ENCODE measurements at places on chromosomes 3 and 15.

DNA sequence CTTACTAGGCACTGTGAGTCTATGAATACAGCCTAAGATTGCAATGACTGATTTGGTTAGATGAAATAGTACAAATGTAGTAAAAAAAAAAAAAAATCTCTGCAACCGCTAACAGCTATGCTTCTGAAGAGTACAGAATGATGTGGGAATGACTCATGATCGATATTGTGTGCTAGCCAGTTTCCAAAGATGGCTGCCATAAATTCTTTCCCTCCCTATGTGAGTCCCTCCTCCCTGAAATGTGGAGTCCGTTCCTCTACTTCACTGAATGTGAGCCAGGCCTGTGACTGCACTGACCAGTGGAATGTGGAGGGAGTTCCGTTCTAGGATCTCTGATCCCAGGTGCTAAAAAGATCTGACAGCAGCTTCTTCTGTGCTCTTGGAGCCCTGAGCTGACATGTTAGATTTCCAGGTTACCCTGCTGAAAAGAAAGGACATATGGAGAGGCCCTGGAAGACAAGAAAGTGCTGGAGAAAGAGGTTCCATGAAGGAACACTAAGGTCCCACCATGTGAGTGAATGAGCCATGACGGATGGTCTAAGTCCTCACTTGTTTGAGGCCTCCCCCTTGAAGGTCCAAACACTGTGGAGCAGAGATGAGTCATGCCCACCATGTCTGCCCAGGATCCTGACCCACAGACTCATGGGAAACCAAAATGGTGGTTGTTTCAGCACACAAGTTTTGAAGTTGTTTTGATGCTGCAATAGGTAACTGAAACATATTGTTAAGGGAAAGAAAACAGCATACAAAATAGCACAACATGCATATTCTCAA lies 46.3 kb downstream of the DGKG start:
- DNase-seq = no peak

DNA sequence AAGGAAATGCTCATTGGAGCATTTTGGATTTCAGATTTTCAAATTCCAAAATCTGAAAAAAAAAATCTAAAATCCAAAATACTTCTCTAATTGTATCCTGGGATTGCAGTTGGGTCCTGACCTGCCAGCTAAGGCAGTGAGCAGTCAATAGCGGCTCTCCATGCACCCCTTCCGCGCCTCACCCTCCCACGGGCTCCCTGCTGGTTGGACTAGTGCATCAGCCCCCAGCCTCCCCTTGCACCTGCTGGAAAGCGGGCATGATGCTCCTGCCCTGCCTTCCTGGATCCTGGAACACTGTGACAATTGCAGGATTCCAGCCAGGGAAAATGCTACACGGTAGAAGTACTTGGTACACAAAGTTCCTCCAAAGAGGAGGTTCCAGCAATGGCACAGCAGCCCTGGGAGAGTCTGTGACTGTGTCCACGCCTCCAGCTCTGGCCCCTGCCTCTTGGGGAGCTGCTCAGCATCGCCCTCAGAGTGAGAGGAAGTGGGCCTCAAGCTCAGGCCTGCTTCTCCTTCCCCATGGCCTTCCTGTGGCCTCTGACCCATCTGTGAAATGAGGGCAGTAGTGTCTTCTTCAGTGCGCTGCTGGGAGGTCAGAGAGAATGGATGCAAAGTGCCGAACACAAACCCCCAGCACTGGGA lies 39.5 kb upstream of the CHRNB4 start:
- DNase-seq = no peak

DNA sequence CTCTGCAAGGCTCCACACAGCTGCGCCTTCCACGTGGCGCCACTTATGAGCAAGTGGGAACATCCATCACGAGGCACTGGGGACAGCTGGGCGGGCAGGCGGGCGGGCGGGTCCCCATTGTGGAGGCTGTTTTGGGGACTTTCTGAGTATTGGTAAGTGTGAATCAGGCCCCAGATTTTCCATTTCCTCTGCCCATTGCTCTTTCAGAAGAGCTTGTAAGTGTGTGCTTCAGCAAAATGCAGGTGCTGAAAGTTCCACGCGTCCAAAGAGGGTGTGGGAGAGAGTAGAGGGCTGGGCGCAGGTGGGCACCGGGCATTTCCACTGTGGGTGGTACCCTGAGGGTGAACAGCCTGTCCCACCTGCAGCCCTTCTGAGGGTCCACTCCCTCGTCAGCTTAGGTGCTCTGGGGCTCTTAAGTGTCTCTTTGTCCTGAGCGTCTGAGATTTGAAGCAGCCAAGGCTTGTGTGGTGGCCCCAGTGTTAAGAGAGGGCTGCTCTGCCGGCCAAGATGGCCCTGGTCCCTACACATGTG lies 177.1 kb downstream of the RPLP1 start:
- no peak for DNase-seq

GRCh38 chr3:189322339-189322738 lies 150.6 kb downstream of the TPRG1 start:
- DNase-seq = no peak

- DNase-seq = no peak
Measured at GRCh38 chr15:55526559-55527036, 18.6 kb upstream of the DNAAF4 start.

- no peak for DNase-seq
Measured at GRCh38 chr3:31890742-31891469, 90.2 kb downstream of the OSBPL10 start.

DNA sequence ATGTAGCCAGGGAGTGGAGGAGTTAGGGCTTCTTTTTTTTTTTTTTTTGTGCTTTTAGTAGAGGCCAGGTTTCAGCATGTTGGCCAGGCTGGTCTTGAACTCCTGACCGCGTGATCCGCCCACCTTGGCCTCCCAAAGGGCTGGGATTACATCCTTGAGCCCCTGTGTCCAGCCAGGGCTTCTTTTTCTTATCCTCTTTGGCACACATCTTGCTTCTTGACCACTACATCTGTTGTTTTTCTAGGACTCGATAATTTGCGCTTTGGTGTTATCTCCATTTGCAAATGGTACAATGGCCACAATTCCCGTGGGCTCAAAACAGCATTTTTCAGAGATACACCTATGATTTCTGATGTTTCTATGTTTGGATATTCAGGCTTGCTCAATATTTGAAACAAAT lies 4.2 kb downstream of the SKIL start:
- no peak for DNase-seq

GRCh38 chr15:89533861-89534544 lies 37.6 kb upstream of the RHCG start:
- no peak for DNase-seq

DNA sequence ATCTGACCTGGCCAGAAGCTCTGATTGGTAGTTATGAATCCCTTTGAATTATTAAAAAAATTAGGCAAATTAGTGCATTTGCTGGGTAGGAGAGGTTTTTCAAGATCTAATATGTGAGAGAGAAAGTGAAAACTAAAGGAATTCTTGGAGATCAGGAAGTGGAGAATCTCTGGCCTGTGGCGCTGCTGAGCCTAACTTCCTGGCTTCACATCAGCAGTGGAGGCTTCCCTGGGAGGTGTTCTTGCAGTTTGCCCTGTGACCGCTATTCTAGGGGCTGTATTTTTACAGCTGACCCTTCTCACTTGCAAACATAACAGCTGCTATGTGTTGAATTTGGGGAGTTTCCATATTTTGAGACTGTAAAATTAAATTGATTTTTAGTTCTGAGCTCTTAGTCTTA lies 166.4 kb downstream of the ATG7 start:
- no peak for DNase-seq

GRCh38 chr3:105174017-105174615 lies 192.6 kb upstream of the ALCAM start:
- DNase-seq = no peak

GRCh38 chr15:41792000-41792637 lies 17.8 kb downstream of the MAPKBP1 start:
- DNase-seq = peak; percentile 96

GRCh38 chr15:70447521-70447920 lies 315.8 kb downstream of the UACA start:
- no peak for DNase-seq

DNA sequence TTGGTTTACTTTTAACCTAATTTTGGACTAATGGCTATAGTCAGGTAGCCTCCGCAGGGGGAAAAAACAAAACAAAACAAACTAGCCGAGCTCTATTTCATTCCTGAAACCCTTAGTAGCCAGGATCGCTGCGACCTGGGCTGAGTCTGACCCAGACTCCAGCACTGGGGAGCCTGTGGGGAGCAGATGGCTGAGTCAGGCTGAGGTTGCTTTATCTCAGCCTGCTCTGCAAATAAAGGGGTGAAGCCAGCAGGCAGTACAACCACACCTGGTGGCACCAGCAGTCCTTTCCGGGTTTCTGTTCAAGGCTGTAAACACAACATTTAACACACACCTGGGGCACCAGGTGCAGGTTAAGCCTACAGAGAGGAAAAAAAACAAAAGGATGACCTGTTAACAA lies 27.3 kb downstream of the ABHD2 start:
- no peak for DNase-seq

DNA sequence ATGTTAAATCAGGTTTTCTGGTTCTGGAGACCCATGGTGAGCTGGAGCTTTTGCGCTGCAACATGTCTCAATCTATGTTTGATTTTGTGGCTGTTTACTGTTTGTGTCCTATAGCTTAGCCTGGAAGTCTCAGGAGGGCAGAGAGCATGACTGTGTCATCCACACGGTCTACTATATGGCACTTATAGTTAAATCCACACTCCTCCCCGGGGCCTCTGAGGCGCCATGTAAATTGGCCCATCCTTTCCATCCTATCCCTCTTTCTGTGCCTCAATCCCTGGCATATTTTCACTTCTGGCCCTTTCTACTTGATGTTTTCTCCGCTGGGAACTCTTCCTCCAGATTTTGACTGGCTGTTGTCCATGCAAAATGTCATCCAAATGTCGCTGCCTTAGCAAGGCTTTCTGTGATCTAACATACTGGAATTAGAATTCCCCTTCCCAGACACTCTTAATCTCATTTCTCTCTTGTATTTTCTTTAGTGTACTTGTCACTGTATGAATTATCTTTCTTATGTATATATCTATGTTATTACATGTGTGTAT lies 560.8 kb upstream of the RGMA start:
- no peak for DNase-seq

DNA sequence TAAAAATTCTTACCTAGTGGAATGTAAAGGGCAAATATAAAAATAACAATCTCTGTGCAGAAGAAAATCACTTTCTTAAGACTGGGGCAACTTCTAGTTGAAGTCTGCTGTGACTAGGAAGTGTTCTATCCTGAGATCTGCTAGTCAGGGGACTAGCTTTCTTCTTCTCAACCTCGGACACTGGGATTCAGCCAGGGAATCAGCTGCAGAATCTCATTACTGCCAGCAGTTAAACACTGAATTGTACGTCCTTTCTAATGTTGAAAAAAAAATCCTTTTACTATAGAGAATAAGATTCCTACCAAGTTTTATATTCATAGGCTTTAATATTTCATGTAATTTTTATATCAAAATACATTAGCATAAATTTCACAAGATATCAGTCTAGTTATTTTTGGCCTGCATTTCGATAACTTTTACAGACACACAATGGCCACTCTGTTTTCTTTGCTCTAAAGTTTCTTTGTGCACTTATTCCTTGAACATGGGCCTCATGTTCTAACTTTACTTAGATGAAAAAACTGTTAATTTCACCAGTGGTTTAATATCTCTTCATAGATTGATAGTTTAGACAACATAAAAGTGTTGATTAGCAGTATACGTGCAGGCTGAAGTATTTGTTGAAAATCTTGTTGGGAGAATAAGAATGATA lies 2.6 kb upstream of the NEO1 start:
- DNase-seq = no peak

GRCh38 chr15:77019521-77020331 lies 24.8 kb downstream of the PSTPIP1 start:
- DNase-seq = no peak

- DNase-seq = no peak
Measured at GRCh38 chr3:120446891-120447668, 3.7 kb downstream of the FSTL1 start.

All from NCI-H1436 treated with DMSO at 0.1 percent for 48 hours (cell line).